CD4-positive, CD25-positive, alpha-beta regulatory T cell (primary cell): ENCODE measurements at places on chromosomes 1 and 21. TPM values are rescaled to one million over a fixed set of nuclear protein-coding genes. Genes with fewer than 3 reads are reported as not detected.
A peak's percentile ranks its signal among the peaks of the same experiment; 100 is the strongest.

The NR1I3 gene
- total RNA-seq = not detected

- H3K27me3 ChIP-seq = no peaks in the 10 kb centered on the region
- no peak for DNase-seq
- no peak overlapping the region for H3K27ac ChIP-seq
- no peaks in the 10 kb centered on the region for H3K4me1 ChIP-seq
Observed at GRCh38 chr1:239886266-239886665, 205.4 kb upstream of the FMN2 start.

DNA sequence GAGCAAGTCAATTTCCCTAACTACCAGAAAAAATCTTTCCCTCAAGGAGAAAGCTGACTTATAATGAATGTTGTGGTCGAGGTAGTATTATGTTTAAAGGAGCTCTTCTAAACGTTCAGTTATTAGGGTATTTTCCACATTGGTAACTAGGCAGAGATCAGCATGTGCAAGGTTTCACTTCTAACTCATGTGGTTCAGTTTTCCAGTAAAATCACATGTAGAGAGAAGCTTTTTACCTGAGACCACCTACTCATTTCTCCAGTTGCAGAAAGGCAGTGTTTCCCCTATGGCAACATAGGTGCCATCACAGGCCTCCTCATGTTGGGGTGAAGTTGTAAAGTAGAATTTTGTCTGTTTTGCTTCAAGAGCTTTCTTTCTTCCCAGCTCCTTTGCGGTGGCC lies 23.7 kb downstream of the IL23R start:
- no peak for DNase-seq
- H3K27ac ChIP-seq = no peak overlapping the region
- no peaks in the 10 kb centered on the region for H3K36me3 ChIP-seq
- H3K4me3 ChIP-seq = peak overlapping the region; percentile 49
- H3K4me1 ChIP-seq = peaks cover 18% of the 10 kb centered on the region

DNA sequence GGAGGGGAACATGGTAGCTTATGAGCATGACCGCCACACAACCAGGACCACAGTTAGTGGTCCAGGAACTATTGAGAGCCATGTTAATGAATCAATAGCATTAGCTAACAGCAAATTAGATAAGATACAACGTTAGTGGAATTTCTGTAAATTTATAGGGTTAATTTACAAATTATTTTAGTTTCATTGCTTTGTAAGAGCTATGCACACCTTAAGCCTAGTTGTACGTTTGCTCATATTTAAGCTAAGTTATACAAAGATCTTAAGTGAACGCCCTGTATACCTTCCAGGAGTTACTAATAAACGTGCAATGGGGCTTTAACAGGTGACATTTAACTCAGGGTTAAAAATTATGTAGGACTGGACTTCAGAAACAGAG lies 749 bp downstream of the EXOSC10 start:
- DNase-seq = no peak
- H3K4me1 ChIP-seq = peaks cover 15% of the 10 kb centered on the region

DNA sequence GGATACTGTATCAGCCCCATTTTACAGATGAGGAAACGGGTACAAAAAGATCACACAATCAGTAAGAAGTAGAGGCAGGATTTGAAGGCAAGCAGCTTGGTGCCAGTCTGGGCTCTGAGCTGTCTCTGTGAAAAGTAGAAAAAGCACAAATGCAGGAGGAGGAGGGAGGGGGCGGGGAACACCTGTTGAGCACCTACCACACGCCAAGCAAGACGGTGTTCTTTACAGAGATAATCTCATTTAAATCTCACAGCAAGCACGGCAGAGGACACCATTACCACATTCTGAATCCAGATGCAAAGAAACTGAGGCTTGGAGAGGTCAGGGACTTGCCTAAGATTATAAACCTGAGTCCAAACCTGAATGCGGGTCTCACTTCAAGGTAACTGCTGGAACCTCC lies 3.3 kb downstream of the LRRC38 start:
- H3K27me3 ChIP-seq = peaks cover 2% of the 10 kb centered on the region
- no peaks in the 10 kb centered on the region for H3K36me3 ChIP-seq
- no peak overlapping the region for H3K4me3 ChIP-seq
- DNase-seq = no peak
- H3K4me1 ChIP-seq = no peaks in the 10 kb centered on the region

The CTBS gene
- total RNA-seq = 15.6 TPM

The CD84 gene
- total RNA-seq = 135 TPM

The NDUFS2 gene
- total RNA-seq = 67.5 TPM

DNA sequence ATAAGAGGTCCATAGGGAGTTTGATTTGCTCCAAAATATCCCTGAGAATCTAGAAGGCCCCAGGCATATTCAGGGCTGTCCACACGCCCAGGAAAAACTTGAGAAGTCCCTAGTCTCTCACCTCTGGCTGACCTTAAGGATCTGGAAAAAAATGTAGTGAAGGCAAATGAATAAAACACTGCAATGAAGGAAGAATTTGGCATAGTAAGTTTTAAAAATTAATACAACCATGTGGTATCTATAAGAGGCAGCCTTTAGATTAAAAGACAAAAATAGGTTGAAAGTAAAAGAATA lies 91.3 kb downstream of the COLGALT2 start:
- no peak for DNase-seq
- H3K4me3 ChIP-seq = no peak overlapping the region
- H3K36me3 ChIP-seq = no peaks in the 10 kb centered on the region
- H3K27ac ChIP-seq = no peak overlapping the region

The AADACL3 gene
- not detected for total RNA-seq

DNA sequence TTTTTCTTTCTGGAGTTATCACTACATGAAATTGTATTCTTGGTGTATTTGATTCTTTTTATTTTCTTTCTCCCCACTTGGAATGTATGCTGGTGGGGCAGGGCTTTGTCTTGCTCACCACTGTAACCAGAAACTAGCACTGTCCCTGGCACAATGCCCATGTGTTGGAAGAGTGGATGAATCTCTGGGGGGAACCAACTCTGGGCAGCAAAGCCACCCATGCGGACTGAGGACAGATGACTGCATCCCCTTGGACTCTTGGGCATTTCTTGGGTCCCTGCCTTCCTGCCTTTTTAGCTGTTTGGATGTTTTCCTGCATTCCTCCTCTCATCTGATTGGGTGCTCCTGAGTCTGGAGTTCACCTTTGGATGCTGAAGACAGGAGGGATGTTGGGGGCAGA lies 6.1 kb downstream of the CYP4B1 start:
- no peaks in the 10 kb centered on the region for H3K27me3 ChIP-seq
- H3K27ac ChIP-seq = no peak overlapping the region
- H3K36me3 ChIP-seq = no peaks in the 10 kb centered on the region
- no peaks in the 10 kb centered on the region for H3K4me1 ChIP-seq
- DNase-seq = no peak
- no peak overlapping the region for H3K4me3 ChIP-seq
